ENCODE measurements at places on chromosomes 11 and 22. TPM values are rescaled to one million over a fixed set of nuclear protein-coding genes. Genes with fewer than 3 reads are reported as not detected.

DNA sequence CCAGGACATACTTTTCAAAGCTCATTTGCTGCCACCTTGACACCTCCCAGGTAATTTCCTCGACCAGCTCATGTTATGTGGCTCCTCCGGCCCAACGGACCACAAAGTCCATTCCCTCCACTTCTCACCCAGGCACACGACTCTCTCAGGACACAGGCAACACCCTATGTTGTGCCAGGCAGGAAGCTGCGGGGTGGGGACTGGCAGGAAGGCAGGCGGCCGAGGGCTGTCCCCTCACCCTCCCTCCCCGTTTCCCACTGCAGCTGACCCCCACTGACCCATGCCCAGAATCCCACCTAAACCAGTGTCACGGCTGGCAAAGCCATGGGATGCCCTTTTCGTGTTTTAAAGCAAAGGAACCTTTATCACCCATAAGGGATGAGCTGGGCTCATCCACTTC, 20.8 kb downstream of the CELSR1 start:
- no peak overlapping the region for H3K27ac ChIP-seq
- H3K36me3 ChIP-seq: no peaks in the 10 kb centered on the region
- no peak for DNase-seq
- H3K4me3 ChIP-seq: no peak overlapping the region

GRCh38 chr22:20656902-20657836, 116.7 kb upstream of the SERPIND1 start:
- no peak for DNase-seq
- no peak overlapping the region for H3K4me3 ChIP-seq
- H3K4me1 ChIP-seq: no peaks in the 10 kb centered on the region
- H3K36me3 ChIP-seq: no peaks in the 10 kb centered on the region

- DNase-seq: no peak
- no peak overlapping the region for H3K4me3 ChIP-seq
- H3K4me1 ChIP-seq: no peaks in the 10 kb centered on the region
- no peaks in the 10 kb centered on the region for H3K36me3 ChIP-seq
Measured at GRCh38 chr11:125180413-125181305, 16.1 kb downstream of the PKNOX2 start.

DNA sequence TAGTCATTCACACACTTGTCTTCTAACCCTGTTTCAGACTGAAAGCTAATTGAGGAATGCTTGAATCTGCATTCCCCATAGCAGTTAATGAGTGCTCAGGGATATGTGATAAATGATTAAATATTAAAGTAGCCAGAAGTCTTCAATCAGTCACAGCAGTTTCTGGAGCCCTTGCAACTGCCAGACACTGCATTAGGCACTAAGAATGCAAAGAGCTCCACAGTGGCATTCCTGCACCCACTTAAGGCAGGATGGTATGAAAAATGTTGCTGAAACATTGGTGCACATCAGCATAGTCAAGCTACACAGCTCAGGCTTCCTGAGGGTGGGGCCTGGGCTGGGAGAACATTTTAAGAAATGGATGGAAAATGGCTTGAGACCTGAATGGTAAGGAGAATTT, 6.5 kb downstream of the DTX4 start:
- H3K36me3 ChIP-seq: no peaks in the 10 kb centered on the region
- no peak overlapping the region for H3K4me3 ChIP-seq
- DNase-seq: no peak
- no peak overlapping the region for H3K27ac ChIP-seq
- peaks cover 9% of the 10 kb centered on the region for H3K4me1 ChIP-seq
- peaks cover 5% of the 10 kb centered on the region for H3K27me3 ChIP-seq

GRCh38 chr22:40516416-40516815, 120.1 kb downstream of the MRTFA start:
- DNase-seq: no peak
- no peaks in the 10 kb centered on the region for H3K27me3 ChIP-seq
- no peak overlapping the region for H3K4me3 ChIP-seq
- H3K27ac ChIP-seq: no peak overlapping the region

DNA sequence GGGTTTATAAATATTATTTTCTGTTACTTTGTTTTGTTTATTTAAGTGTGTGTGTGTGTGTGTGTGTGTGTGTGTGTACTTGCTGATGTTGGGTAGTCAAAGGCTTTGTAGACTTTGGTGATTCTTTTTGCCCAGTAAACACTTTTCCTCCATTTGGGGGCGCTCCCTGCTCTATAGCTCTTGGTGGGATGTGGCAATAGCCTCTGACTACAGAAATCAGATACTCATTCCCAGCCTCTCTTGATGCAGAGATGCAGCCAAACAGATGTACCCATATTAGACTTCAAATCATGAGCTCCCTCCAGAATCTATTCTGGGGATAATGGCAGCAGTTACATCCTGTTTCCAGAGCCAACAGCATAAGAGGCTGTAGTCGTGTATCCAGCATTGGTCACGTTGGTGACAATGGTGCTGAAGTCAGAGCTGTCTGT, 33.4 kb upstream of the APOL5 start:
- H3K4me1 ChIP-seq: peaks cover 13% of the 10 kb centered on the region
- DNase-seq: no peak
- no peak overlapping the region for H3K4me3 ChIP-seq
- no peaks in the 10 kb centered on the region for H3K27me3 ChIP-seq

GRCh38 chr22:17970201-17970708, 54.1 kb downstream of the MICAL3 start:
- no peaks in the 10 kb centered on the region for H3K36me3 ChIP-seq
- no peak overlapping the region for H3K27ac ChIP-seq
- H3K4me1 ChIP-seq: peaks cover 1% of the 10 kb centered on the region
- no peak overlapping the region for H3K4me3 ChIP-seq

DNA sequence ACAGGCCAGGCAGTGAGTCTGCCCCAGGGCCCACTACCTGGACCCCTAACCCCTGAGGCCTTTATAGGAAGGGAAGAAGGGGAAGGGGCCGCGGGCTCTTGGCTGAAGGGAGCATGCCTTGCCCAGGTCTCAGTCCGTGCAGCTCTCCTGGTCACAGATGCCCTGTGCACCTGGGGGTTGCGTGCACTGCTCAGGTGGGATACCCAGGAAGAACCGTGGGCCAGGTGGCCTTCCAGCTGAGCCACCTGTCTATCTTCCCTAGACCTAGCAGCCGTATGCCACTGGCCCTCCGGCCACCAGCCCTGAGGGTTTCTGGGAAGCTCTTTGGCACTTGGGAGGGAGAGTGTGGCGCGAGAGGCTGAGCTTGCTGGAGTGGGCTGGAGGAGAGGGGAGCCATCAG, 1178.6 kb downstream of the BRD1 start:
- H3K4me3 ChIP-seq: no peak overlapping the region
- H3K36me3 ChIP-seq: no peaks in the 10 kb centered on the region
- H3K4me1 ChIP-seq: no peaks in the 10 kb centered on the region

DNA sequence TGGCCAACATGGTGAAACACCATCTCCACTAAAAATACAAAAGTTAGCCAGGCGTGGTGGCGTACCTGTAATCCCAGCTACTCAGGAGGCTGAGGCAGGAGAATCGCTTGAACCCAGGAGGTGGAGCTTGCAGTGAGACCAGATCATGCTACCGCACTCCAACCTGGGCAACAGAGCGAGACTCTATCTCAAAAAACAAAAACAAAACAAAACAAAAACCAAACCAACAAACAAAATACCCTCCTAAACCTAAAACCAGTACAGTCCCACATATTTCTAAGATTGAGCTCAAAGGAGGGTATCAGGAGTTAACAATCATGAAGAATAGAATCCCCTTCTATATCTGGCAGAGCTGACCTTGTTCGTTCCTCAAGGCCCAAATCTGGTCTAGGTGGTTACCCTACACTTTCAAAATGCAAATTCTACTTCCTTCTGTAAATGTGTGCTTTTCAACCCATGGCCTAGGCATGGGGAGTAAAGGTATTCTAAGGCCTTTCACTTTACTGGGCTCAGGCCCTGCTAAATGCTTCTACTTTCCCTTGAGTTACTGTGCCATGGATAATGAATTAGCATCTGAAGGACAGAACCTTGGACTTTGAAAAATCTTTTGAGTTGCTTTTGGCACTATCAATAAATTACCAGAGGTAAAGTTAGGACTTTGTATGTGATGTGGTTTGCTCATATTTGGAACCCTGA, 10.4 kb upstream of the PPP2R1B start:
- no peak for DNase-seq
- no peaks in the 10 kb centered on the region for H3K4me1 ChIP-seq
- H3K27me3 ChIP-seq: no peaks in the 10 kb centered on the region
- H3K4me3 ChIP-seq: no peak overlapping the region
- H3K27ac ChIP-seq: no peak overlapping the region

MYBPC3 gene
- not detected for total RNA-seq

DNA sequence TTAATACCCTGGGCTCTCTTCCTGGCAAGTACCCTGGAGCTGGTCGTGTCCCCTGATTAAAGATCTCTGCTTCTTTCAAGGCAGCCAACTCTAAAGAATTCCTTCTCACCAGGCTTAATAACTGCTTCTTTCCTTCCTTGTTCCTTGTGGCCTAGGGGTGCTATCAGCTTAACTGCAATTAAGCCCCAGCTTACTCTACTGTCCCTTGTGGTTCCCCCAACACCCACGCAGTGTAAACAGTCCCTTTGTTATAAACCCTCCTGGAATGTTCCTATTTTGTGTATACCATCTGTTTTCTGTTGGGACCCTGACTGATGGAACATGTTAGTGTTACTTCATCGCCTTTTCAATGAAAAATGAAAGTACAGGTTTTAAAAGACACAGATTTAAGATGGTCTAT, 126.4 kb upstream of the KIRREL3 start:
- DNase-seq: no peak
- no peaks in the 10 kb centered on the region for H3K4me1 ChIP-seq
- no peak overlapping the region for H3K27ac ChIP-seq
- no peaks in the 10 kb centered on the region for H3K36me3 ChIP-seq

Data from activated CD4-positive, alpha-beta T cell treated with anti-CD3 and anti-CD28 coated beads for 36 hours (primary cell).